ENCODE measurements at places on chromosomes 16 and 17. TPM values are rescaled to one million over a fixed set of nuclear protein-coding genes. Genes with fewer than 3 reads are reported as not detected.

PLCG2 gene
- 0.83 TPM for total RNA-seq

FBXO39 gene
- total RNA-seq: 0.15 TPM

HS3ST3A1 gene
- total RNA-seq: 21.4 TPM

EPOP gene
- 0.99 TPM for total RNA-seq

C17orf78 gene
- total RNA-seq: not detected

PROCA1 gene
- total RNA-seq: 1.9 TPM

VPS25 gene
- total RNA-seq: 67.3 TPM

SYT17 gene
- 0.66 TPM for total RNA-seq

FBXW10B gene
- 0.15 TPM for total RNA-seq
